Dorsolateral prefrontal cortex (tissue), 122 donors: ENCODE measurements at places on chromosomes 4 and X. TPM values are rescaled to one million over a fixed set of nuclear protein-coding genes. Genes with fewer than 3 reads are reported as not detected.

The WDR13 gene
- total RNA-seq, result 108 TPM

The GABRE gene
- total RNA-seq, result 9.0 TPM

- DNase-seq, result no peak
Observed at GRCh38 chr4:112968451-112969159, 80.8 kb upstream of the ANK2 start.

- DNase-seq, result no peak
Observed at GRCh38 chr4:133801883-133802282, 399.7 kb downstream of the PABPC4L start.

- no peak for DNase-seq
Observed at GRCh38 chr4:21765810-21766407, 182.7 kb downstream of the KCNIP4 start.

GRCh38 chrX:68892651-68893050, 63.8 kb downstream of the EFNB1 start:
- DNase-seq, result no peak

GRCh38 chr4:6446538-6447451, 25.6 kb downstream of the PPP2R2C start:
- no peak for DNase-seq
